ENCODE measurements at places on chromosomes 6 and 20.

DNA sequence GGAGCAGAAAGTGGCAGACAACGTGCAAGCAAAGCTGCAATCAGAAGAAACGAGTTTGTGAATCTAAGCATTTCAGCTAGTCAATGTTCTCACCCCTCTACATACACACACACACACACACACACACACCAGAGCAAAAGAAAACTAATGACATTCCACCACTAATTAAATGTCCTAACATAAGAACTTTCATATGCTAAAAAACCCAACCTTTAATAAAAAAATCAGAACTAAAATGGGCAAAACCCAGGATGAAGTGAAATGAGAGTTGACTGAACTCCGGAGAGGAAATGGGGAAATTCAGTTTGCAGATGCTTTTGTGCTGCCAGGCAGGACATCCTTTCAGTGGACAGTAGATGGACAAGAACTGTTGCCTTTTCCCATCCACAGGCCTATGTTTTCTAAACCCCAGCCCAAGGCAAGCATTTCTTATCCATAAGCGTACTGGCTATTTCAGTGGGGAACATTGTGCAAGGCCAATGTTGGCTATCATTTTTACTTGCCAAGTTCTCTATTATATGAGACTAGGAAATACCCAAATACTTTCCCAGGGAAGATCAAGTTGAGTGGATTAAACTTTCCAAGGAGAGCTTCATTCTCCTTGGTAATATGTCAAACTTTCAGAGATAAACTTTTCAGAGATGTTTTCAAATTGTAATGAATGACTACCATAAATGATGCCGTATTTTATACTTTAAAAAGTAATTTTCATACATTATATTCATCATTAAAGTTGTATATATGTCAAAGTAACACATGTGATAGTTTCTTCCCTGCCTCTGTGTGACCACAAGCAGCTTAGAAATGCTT lies 27.3 kb downstream of the RIN2 start:
- no peak for DNase-seq

GRCh38 chr6:85600713-85601313 lies 7.2 kb upstream of the SNX14 start:
- DNase-seq = no peak

DNA sequence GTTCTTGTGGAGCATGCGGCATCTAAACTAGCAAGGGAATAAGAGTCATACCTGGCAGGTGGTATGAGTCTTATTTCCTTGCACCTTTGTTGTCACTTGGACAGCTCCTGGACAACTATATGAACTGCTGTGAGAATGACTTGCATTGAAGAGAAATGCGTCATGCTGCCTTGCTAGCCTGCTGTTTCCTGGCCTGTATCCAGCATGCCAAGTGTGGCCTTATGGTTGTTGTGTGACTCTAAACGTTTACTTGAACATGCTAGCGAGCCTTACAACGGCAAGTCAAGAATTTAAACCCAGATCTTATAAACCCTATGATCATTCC lies 90.4 kb downstream of the CEP162 start:
- no peak for DNase-seq

GRCh38 chr20:5100684-5101347 lies 18.9 kb downstream of the PCNA start:
- DNase-seq = no peak

DNA sequence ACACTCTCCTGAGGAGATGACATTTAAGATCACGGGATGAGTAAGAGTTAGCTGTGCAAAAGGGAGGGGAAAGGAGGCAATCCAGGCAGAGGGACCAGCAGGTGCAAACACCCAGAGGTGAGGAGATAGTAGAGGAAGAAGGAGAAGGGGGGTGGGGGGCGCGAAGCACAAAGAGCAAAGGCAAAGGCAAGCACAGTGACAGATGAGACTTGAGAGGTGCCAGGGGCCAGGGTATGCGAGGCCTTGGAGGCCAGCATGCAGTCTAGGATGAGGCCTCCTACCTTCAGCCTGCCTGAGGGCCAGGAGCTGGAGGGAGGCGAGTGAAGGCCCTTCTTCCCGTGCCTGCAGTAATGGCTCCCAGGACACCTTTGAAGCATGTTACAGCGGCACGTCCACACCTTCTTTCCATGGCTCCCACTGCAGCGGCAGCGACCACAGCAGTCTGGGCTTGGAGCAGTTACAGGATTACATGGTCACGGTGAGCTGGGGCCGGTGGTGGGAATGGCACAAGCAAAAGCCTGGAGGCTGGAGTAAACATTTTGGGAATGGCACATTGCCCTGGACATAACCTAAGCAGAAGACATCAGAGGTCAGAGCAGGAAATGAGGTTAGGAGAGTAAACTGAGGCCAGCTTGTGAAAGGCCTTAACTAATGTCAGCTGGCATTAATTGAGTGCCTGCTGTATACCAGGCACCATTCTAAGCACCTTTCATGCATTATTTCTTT lies 18.6 kb downstream of the CCM2L start:
- DNase-seq = no peak

DNA sequence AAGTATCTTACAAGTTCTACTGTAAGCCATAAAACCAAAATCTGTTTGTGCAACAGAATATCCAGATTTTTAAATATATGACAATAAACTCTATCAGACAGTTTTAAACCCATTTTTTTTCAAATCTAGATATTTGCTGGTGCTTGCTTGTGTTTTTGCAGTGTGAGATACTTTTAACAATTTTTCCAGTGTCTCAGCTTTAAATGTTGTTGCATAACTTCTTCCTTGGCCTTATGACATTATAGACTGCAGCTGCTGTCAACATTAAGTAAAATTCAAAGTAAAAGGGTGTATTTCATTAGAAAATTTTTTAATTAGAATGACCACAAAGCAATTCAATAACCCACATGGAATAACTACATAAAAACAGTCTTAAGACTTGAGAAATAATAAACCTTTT lies 139.5 kb downstream of the PTPRK start:
- DNase-seq = no peak

DNA sequence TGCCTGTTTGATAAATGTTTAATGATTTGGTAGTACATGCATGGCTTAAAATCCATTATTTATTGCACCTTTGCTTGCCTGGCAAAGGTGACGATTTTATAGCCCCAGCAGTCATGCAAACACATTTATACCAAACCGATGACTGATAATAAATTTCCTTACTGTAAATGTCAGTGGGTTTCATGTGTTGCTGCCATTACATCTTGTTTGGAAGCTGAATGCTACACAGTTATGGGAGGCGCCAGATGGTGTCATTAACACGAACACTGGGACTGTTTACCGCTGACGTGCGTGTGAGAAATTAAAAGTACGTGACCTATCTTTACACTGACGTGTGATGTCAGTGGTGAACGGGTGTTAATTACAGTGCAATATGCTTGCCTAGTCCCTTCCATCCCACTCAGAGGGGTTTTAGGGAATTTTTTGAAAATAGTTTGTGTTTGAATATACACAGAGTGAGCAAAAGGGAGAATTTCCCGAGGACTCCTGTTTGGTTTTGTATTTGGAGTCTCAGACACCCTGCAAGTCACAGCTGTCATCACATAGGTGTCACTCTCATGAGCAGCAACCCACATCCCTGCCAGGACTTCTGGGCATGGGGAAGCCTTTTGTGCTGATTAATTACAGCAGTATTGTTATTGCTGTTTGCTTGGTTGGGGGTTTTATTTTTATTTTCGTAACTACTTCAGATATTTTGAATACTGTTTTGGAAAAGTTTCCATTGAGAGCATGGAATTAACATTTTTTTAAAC lies 151.8 kb upstream of the INSM1 start:
- DNase-seq = no peak

DNA sequence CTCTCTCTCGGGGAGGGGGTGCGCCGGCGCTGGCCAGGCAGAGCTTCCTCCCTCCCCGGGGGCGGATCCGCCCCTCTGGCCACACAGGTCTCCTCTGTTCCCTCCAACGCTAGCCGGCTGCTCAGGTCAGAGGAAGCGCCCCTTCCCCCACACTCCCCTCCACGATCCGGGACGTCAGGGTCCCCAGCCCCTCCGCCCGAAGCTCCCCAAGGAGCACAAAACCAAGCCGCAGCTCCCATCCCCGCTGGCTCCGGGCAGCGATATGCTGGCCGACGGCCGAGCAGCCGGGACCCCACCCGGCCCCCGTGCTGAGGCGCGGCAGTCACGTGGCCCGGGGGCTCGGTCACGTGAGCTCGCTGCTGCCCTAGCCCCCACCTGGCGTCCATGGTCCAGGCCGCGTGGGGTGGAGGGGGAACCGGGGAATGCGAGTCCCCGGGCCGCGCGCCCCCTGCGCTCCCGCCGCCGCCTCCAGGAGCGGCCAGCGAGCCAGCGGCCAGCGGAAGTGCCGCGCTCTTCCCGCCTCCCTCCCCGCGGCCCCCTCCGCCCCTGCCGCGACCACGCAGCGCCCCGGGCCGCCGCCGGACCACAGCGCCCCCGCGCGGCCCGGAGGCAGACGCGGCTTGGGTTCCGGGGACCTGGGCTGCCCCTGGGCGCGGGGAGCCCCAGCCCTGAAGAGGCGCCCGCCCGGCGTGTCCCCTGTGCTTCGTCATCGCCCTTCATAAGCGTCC lies at the start of gene SLC35B2:
Gene SLC35B2 (minus strand): TSS at position 504 of the 728 bp plus-strand sequence. CDS start 118 bp downstream, at position 386.
- DNase-seq = peak; percentile 60
